Activated CD4-positive, CD25-positive, alpha-beta regulatory T cell (primary cell): ENCODE measurements at places on chromosomes 11 and 22.

DNA sequence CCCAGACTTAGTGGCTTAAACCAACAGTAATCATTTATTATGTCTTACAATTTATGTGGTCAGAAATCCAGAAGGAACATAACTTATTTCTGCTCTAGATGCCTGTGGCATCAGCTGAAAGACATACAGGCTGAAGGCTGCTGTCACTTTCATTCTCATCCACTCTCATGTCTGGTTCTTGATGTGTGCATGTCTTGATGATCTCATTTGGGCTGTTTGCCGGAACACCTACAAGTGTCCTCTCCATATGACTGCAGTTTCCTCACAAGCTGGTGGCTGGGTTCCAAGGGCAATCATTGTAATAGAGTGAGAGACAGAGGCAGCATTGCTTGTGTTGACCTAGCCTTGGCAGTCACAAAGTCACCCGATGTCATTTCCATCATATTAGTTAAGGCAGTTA is 1375.9 kb upstream of the RAG2 start:
- DNase-seq, result no peak

GRCh38 chr11:61542024-61542461 is 33.5 kb downstream of the LRRC10B start:
- DNase-seq, result no peak

DNA sequence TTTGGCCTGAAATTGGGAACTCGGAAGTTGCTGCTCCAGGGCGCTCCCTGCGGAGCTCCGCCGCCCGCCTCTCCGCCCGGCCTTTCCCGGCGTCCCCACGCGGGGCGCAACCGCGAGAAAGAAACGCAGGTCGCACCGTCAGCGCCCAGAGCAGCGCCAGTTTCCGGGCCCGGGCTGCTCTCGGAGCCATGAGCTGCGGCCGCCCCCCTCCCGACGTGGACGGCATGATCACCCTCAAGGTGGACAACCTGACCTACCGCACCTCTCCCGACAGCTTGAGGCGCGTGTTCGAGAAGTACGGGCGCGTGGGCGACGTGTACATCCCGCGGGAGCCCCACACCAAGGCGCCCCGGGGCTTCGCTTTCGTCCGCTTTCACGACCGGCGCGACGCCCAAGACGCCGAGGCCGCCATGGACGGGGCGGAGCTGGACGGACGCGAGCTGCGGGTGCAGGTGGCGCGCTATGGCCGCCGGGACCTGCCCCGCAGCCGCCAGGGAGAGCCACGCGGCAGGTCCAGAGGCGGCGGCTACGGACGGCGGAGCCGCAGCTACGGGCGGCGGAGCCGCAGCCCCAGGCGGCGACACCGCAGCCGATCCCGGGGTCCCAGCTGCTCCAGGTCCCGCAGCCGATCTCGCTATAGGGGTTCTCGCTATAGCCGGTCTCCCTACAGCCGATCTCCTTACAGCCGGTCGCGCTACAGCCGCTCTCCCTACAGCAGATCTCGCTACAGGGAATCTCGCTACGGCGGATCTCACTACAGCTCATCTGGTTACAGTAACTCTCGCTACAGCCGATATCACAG is 521 bp downstream of the SRSF8 start:
- peak; percentile 64 for DNase-seq

DNA sequence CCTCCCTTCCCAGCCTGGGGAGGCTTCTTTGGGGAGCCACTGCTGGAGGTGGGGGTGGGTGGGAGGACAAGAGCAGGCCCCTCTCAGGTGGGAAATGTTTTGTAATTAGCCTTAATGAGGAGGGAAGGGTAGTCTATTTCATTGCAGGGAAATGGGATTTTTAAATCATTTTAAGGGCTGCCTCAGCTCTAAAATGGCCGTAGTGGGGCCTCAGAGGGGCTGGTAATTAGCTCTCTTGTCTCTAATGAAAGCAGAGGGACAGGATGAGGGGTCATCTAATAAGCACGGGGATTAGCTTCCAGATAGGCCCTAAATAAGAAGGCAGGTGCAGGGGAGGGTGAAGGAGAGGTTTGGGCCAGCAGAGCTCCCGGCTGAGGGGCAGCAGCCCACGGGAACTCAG is 46.5 kb downstream of the LMO1 start:
- no peak for DNase-seq

- no peak for DNase-seq
Measured at GRCh38 chr22:23862103-23862502, 4.4 kb downstream of the SLC2A11 start.

GRCh38 chr11:75342966-75343870 is 8.2 kb downstream of the ARRB1 start:
- no peak for DNase-seq

- no peak for DNase-seq
Measured at GRCh38 chr22:28670161-28670560, 9.5 kb downstream of the TTC28 start.

DNA sequence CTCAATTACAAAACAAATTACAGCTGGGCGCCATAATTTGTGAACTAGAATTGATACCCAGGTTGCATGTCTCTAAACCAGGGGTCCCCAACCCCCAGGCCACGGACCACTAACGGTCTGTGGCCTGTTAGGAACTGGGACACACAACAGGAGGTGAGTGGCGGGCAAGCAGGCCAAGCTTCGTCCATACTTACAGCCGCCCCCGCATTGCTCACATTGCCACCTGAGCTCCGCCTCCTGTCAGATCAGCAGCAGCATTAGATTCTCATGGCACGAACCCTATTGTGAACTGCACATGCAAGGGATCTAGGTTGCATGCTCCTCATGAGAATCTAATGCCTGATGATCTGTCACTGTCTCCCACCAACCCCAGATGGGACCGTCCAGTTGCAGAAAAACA is 12.9 kb downstream of the FCHSD2 start:
- DNase-seq, result no peak

DNA sequence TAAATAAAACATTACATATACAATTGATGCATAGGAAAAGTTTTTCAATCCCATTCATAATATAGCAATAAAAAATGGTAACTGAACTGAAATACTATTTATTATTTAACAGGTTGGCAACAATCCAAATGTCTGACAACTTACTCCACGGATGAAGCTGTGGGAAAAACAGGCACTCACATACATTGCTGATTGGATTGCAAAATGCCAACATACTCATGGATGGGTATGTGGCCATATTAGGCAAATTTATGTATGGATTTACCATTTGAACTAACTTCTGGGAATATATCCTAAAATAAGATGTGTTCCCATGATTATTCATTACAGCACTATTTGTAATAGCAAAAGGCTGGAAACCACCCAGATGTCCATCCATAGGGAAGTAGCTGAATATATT is 3.2 kb upstream of the BIRC2 start:
- DNase-seq, result no peak

GRCh38 chr11:110123003-110123402 is 29.8 kb downstream of the ZC3H12C start:
- DNase-seq, result no peak

- DNase-seq, result no peak
Measured at GRCh38 chr11:67370351-67371076, 2.9 kb downstream of the CLCF1 start.

DNA sequence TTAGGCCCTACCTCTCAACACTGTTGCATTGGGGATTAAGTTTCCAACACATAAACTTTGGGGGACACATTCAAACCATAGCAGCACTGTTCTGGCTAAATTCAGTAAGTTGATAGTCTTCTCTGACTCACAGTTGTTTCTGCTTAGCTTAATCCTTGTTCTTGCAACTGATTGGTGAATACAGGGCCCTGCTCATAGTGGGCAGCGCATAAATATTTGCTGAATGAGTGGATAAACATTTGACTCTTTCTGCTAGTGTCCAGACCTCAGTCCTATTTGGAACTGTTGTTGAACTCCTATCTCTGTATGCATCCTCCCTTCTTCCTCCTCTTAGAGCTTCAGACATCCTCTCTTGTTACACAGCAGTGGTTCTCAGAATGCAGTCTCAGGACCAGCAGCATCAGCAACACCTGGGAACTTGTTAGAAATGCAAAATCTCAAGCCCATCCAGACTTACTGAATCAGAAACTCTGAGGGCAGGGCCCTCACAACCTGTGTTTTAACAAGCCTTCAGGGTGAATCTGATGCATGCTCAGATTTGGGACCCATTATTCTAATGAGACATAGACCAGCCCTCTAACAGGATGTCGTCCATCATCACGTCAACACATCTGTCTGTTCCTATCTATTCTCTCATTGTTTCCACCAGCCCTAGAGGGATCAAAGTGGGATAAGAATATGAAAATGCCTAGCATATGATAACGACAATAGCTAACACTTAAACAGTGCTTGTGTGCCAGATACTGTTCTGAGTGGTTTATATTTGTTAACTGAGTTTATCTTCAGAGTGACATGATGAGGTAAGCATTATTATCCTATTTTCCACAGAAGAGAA is 22.3 kb downstream of the SPON1 start:
- no peak for DNase-seq

DNA sequence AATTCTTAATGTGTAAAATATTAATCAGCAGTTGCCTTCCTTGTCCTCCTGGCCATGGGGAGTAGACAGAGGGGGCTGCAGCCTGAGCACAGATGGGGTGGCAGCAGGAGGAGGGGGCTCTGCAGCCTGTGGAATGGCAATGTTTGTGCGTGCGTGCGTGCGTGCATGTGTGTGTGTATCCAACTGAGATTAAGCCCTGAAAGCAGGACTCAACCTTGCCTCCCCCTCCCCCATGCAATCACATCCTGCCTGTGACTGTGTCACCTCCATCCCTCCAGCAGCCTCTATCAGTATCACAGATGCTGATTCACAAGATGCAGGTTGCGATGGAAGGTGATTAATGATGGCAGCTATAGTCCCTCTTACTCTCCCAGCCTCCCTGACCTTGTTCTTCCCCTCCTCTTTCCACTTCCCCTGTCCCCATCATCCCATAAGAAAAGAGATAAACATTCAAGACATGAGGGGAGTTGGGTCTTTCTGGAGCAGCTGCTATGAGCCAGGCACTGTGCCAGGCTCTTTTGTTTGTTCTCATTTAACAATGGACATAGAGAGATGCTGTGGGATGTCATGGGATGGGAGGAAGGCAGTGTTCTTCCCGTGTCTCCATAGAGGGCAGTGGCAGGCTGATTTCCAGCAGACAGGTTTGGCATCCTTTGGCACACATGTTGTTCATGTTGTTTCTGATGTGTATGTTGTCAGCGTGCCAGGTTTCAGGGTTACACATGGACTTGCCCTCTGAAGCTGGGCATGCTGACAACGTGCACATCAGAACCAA is 43.8 kb upstream of the NECTIN1 start:
- DNase-seq, result no peak

DNA sequence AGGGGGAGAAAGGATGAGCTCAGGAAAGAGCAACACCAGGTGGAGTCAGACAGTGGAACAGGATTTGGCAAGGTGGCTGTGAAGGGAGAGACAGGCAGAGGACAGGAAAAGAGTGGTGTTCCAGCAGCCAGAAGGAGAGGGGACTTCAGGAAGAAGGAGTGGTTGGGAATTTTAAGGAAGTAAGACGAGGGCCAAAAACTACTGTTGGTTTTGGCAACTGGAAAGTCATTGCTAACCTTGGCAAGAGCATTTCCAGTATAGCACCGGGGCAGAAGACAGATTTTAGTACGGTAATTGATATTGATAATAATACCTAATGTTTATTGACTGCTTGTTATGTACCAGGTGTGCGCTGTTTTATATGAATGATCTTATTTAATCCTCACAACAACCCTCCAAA is 15.4 kb upstream of the DDX6 start:
- DNase-seq, result no peak

DNA sequence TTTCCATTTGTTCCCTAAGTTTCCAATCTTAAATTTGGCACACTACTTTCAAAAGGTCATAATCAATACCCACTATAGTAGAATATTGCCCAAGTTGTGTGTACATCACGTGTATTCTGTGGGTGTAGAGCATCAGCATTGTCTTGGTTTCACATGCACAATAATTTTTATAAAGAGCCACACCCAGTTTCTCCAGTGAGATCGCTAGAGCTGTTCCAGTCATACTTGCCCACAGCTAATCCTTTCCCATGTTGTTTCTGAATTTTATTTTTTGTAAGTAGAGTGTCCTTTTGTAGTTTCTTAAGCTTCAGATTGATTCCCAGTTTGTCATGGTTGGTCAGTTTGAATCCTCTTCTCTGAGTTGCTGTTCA is 13.7 kb downstream of the FAM118B start:
- DNase-seq, result no peak

DNA sequence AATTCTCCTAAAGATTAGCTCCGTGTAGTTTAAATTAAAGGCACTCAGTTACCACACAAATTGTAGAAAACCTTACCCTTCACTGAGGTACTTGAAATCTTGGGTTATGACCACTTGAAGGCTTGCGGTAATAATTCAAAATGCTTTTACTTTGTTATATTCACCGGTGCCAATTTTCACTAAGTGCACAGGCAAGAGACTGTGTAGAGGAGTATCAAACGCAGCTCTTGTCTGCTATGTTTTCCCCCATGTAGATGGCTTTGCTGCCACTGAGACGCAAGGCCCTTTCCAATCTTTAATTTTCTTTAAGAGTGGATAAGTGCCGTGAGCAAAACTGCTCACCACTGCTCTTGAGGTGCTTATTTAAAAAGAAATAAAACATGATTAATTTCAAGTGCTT is 155.8 kb downstream of the CADM1 start:
- no peak for DNase-seq

DNA sequence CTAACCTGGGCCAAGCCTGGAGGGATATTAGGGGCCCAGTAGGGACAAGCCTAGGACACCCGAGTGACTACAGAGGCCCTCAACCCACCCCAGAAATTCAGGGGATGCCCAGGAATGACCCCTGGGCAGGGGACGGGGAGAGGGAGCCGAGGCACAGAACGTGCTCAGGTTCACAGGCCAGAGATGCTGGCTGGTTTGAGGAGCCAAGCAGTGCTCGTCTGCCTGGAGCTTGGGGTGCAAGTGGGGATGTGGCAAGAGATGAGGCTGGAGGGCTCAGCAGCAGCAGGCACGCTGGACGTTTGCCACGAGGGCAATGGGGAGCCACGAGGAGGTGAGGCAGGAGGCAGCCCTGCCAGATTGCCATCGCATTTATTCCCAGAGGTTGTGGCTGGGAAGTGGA is 34.0 kb upstream of the EMID1 start:
- no peak for DNase-seq

GRCh38 chr11:35163702-35164496 is 24.9 kb downstream of the CD44 start:
- no peak for DNase-seq

- DNase-seq, result no peak
Measured at GRCh38 chr22:38034278-38034882, 22.8 kb upstream of the PICK1 start.

GRCh38 chr11:9347100-9347499 is 32.7 kb upstream of the TMEM41B start:
- no peak for DNase-seq

DNA sequence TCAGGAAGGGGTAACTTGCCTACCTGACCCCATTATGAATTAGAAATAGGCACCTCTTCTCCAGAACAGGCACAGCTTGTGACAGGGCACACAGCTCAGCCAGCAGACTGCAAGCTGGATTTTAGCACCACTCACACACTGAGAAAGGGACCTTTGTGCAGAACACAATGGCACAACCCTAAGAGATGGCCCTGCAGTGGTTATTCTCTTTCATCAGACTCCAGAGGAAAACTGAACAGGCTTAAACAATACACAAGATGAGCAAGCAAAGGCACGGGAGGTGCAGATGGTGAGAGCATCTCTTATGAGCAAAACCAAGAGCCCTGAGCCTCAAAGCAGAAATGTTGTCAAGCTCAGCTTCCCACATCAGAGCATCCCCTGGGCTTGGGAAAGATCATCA is 93.8 kb upstream of the LRRC55 start:
- DNase-seq, result no peak

- DNase-seq, result no peak
Measured at GRCh38 chr11:110200241-110200640, 96.2 kb downstream of the RDX start.

GRCh38 chr11:61749591-61750217 is 2.7 kb upstream of the MYRF start:
- no peak for DNase-seq

GRCh38 chr11:45918331-45918941 is 759 bp upstream of the PEX16 start:
- no peak for DNase-seq
